ENCODE measurements at places on chromosomes 6 and 20.
A peak's percentile ranks its signal among the peaks of the same experiment; 100 is the strongest.

DNA sequence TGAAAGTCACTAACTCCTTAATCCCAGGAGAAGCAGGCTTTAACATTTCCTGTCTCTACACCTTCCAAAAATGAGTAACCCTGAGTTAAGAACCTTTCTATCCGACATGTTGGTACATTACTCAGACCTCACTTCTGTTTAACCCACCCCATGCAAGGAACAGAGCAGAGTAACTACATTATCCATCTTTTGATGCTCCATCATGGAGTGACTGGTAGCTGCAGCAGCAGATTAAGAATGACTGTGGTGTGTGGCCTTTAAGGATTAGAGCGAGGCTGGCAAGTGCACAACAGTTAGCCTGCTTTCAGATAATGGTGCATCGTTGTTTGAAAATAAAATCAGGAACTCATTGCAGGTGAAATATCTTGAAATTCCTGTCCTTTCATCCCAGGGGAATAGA, 2.0 kb downstream of the TRAF3IP2 start:
- DNase-seq = no peak

- no peak for DNase-seq
Measured at GRCh38 chr20:62161347-62161746, 17.8 kb downstream of the SS18L1 start.

GRCh38 chr6:40588480-40588879, 1.3 kb upstream of the LRFN2 start:
- DNase-seq = no peak

- DNase-seq = no peak
Measured at GRCh38 chr20:30985386-30985785, 272.1 kb upstream of the DEFB115 start.

DNA sequence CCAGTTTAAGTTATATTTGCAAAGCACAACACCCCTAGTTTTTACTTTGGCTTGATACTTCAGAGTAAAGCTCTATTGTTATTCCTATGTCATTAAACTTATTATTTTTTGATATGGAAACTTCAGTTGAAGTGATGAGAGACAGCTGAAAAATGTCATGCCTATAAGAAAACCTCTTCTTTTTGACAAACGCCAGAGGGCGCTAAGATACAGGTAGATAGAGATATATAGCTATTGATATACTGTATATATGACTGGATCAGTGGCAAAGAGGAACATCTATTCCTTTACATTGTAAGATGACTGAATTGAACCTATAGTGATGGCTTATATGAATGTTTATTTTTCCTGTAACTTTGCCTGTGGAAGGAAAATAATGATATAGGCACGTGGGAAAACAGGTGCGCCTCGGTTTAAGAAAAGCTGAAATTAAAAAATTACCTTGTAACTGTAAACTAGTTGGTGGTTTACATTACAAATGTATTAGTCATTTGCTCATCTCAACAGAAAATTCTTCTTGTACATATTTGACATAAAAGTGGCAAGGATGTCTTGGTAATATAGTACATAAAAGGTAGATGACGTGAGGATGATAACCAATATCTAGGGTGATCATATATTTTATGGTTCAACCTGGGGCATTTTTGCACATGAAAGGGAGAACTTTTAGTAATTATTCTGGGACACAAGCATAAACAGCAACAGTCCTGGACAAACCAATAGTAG, 74.1 kb downstream of the LAMA4 start:
- peak; percentile 58 for DNase-seq

- no peak for DNase-seq
Measured at GRCh38 chr6:49454787-49455709, 8.0 kb downstream of the MMUT start.

- DNase-seq = no peak
Measured at GRCh38 chr6:140275725-140276124, 901.3 kb upstream of the CITED2 start.

DNA sequence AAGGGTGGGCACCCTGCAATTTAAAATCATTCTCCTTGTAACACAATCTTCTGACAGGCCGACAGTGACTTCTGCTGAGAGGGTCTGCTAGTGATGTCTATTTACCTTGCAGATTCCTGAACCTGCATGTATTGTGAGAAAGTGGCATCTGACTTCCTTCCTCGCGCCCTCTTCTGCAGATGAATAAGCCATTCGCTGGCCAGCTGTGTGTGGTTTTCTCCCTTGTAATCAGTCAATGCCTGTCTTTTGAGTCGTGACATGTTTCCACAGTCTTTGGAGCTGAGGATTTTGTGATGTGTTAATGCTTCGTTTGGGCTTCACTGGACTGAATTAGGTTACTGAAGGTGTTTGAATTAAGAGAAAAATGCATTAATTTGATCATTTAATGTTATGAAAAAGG, 125.3 kb downstream of the GRM1 start:
- DNase-seq = no peak

DNA sequence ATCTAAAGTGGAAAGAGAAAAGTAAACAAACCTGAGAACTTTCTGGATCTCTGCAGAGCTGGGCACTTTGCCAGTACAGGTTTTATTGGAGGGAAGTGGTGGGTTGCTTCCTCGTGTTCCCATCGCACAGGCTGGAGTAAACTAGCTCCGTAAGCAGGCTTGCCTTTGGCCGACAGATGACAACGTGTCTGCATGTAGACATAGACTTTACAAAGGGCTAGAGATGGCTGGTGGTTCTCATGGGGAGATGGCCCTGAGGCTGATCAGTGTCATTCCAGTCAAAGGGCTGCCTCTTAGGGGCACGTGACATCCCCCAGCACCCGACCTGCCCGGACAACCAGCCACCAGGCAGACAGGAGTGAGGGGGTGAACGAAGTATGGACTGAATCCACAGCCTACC, 98.8 kb downstream of the YTHDF1 start:
- no peak for DNase-seq

DNA sequence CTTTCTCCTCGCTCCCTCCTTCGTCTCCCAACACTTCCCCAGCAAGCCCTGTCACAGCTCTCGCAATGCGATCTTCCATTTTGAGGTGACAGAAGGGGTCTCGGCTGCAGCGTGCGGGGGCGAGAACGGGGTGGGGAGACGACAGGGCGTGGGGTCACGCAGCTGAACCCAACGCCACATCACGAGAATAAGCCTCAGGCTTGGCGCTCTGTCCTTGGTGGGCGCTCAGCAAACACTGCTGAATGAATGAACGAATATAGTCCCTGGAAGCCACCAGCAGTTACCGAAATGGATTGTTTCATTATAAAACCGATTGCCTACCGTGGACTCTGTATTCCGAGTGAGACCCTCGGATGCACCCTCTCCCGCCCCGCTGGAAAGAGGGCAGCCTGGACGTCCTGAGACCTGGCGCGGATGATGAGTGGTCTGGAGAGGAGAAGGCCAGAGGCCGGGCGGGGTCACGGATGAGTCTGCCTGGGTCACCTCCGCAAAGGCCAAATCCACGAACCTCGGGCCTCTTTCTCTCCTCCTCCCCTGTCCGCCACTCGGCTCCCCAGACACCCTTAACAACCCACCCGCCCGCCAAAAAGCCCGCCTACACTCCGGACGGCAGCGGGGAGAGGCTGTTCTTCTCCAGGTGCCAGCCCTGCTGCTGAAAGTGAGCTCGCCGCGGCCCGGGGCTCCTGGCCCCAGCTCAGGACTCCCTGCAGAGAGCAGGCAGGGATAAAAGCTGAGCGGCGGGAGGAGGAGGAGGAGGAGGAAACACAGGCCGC, 3.7 kb downstream of the NRN1 start:
- DNase-seq = peak; percentile 12

- no peak for DNase-seq
Measured at GRCh38 chr6:82511546-82511945, 147.9 kb downstream of the TPBG start.

GRCh38 chr20:17061715-17062114, 165.1 kb upstream of the PCSK2 start:
- no peak for DNase-seq

- peak; percentile 53 for DNase-seq
Measured at GRCh38 chr6:797479-798077, 104.6 kb upstream of the EXOC2 start.

GRCh38 chr6:147983581-147984366, 358.9 kb upstream of the SASH1 start:
- peak; percentile 84 for DNase-seq

DNA sequence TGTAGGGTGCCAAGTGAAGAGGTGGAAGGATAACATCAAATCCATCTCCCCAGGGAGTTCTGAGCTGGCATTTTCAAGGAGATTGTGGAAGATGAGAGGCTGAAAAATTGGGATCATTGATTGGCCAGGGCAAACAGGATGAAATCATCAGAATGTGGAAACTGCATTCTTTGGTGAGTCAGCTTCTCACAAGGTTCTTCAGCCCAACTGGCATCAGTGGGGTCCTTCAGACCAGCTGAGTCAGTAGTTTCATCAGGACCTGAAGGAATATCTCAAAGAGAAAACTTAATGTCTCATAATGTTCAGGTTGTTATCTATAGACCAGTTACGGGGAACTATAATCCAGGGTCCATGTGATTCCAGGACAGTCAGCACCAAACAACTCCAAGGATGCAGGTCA, 195.8 kb downstream of the HAO1 start:
- DNase-seq = no peak

GRCh38 chr20:10228330-10228729, 9.7 kb downstream of the SNAP25 start:
- DNase-seq = no peak

DNA sequence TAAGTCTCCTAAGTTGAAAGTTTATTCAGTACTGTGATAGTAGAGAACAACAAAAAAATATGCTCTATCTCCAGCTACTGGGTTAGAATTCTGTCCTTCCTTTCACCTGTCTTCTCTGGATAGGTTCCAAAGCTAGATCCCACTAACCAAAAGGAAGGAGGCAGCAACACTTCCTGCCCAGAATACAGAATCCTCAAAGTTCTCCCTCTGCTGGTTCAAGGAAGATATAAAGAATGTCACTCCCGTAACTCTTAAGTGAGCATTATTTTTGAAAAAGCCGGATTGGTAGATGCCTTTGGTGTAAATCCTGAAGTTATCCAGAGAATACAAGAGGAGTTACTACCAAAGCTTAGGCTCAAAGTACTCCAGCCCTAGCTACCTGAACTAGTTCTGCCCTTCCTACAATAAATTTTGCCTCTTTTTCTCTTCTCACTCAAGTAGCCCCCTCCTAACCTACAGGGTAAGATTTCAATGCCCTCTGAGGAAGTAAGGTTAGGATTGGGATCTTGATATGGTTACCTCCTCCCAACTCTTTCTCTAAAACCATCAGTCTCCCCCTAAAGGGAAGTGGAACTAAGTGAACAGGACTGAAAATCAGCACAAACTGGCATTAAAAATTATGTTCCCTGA, 26.0 kb upstream of the CRIP3 start:
- DNase-seq = peak; percentile 70

GRCh38 chr6:133314947-133315346, 73.8 kb downstream of the EYA4 start:
- DNase-seq = no peak

DNA sequence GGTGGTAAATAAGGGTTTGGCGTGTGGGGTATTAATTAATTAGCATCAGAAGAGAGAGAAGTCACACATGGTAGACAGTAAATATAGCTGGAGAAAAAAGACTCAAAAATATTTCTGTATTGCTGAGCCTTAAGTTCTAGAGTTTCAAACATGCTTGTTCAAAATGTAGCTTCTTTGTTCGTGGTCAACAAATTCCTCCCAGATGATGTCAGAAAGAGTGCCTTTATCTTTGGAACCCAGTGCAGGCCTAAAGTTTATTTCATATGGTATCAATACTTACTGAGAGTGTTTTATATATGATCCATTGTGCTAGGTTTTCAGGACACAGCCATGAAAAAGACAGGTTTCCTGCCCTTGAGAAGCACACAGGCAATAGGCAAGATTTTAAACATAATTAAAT, 18.3 kb downstream of the MARCKS start:
- no peak for DNase-seq

- DNase-seq = peak; percentile 48
Measured at GRCh38 chr20:24160563-24161281, 172.1 kb upstream of the GGTLC1 start.

GRCh38 chr20:25470045-25470444, 62.6 kb downstream of the GINS1 start:
- peak; percentile 7 for DNase-seq

DNA sequence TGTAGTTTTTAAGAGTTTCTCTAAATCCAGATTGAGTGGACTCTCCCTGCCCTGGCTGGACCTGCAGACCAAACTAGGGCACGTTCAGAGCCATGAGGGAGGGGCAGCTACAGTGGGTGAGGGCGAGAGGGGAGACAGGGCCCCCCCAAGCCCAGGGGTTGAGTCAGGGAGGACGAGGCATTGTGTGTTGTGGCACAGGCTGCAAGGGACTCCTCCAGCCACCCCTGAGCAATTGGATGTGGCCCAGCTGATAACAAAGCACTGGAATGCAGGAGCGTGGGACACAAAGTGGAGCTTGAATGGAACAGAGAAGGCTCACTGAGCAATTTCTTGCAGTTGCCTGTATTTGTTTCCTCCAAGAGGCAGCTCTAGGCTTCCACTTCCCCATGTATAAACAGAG, 43.5 kb upstream of the MYL9 start:
- no peak for DNase-seq

DNA sequence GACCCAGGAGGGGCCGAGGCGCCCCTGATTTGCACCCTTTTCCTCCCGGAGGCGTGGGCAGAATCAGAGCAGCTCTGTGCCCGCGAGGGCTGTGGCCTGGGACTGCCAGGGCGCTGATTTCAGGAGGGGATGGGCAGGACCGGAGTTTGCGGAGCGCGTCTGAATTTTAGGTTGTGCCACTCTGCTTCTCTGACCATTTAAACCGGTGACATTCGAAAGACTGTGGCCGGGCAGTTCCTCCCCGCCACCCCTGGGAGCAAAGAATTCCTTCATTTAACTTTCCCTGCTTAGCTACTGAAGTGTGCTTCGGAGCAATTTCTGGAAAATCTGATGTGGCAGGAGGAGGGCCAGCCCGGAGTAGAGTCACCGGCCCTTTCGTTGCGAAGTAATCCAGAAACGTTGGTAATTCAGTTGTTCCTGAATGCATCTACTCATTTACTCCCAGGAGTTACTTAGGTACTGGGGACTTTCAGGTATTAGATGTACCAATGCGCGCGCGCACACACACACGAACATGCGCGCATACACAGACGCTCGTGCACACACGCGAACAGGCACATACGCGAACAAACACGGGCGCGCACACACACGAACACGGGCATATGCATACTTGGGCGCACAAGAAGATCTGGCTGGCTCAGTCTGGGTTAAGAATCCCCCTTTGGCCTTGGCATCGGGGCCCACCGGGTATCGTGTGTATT, 568 bp downstream of the CCDC170 start:
- DNase-seq = peak; percentile 11

GRCh38 chr20:45290677-45291355, 15.8 kb upstream of the RBPJL start:
- DNase-seq = peak; percentile 94

GRCh38 chr6:109296452-109296851, 85.8 kb downstream of the CD164 start:
- DNase-seq = no peak

GRCh38 chr20:43914311-43915210, at the start of gene TOX2:
TOX2 (plus strand) TSS chr20:43914852; CDS start chr20:43914892, 40 bp downstream.
- no peak for DNase-seq

GRCh38 chr6:144297511-144298100, 12.5 kb downstream of the UTRN start:
- DNase-seq = no peak

GRCh38 chr6:166589337-166589731, 2.9 kb upstream of the RAMACL start:
- peak; percentile 34 for DNase-seq
